ENCODE measurements at places on chromosomes 6 and 20.

GRCh38 chr6:55433446-55434130, 106.3 kb downstream of the GFRAL start:
- peak; percentile 62 for DNase-seq

- DNase-seq = no peak
These were observed 12.4 kb downstream of the SLC22A23 start for GRCh38 chr6:3444276-3445088.

- no peak for DNase-seq
These were observed 1.4 kb downstream of the B3GALT4 start for GRCh38 chr6:33278392-33278741.

GRCh38 chr6:25295651-25296050, 16.5 kb downstream of the CARMIL1 start:
- DNase-seq = peak; percentile 36

Data from AG10803 (cell line).